ENCODE measurements at places on chromosomes 7 and 10. TPM values are rescaled to one million over a fixed set of nuclear protein-coding genes. Genes with fewer than 3 reads are reported as not detected.

The LRRTM3 gene
- total RNA-seq = not detected

The TEX47 gene
- total RNA-seq = not detected

The TWIST1 gene
- not detected for total RNA-seq

The EXOC4 gene
- total RNA-seq = 74.0 TPM

The TEX36 gene
- not detected for total RNA-seq
